ENCODE measurements at places on chromosomes 12 and 14. TPM values are rescaled to one million over a fixed set of nuclear protein-coding genes. Genes with fewer than 3 reads are reported as not detected.

DNA sequence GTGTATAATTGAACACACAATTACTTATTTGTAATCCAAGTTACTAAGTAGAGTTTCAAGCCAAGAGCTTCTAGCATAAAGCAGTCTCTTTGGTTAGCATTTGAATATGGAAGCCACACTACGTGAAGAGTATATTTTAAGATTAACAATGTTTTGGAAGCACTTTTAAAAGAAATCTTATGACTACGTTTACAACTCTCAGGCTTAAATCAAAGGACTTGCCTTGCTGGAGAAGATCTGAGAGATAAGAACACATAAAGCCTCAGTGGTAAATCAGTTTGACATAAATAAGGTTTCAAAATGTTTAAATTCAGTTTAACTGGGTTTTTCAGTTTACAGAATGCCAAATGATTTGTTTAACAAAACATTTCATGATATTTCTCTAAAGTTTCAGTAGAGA, 161.9 kb upstream of the PDE3A start:
- no peak for DNase-seq

DNA sequence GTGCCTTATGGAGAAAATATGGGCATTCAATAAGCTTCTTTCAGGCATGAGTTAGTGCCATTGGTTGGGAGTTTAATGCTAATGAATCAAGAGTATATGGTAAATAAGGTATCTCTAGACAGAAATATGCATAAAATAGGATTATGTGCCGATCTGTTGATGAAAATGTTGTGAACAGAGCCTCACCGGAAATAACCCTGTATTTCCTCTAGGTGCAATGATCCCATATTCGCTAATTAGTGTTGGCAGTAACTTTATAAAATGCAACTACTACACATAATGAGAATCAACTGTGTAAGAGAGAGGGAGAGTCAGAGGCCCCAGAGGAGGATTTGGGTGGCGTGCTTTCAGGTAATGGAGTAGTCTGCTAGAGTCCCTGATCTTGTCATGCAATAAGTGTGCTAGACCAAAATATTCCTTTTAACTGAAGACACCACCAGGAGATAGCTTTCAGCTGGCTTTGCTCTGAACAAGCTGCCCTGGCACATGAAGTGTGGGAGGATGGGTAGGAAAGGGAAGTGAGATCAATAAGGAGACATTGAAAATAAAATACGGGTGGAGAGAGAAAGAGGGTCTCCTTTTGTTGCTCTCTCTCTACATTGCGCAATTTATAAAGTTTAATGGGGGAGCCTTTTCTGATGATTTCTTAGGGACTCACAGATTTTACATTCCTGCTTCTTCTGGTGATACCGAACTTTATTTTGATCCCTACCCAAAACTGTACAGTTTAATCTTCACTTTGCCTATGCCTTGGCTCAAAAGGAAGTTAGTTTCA, 68.6 kb upstream of the PLXNC1 start:
- DNase-seq = no peak

GRCh38 chr14:105059925-105060565, 5.2 kb downstream of the GPR132 start:
- DNase-seq = no peak

DNA sequence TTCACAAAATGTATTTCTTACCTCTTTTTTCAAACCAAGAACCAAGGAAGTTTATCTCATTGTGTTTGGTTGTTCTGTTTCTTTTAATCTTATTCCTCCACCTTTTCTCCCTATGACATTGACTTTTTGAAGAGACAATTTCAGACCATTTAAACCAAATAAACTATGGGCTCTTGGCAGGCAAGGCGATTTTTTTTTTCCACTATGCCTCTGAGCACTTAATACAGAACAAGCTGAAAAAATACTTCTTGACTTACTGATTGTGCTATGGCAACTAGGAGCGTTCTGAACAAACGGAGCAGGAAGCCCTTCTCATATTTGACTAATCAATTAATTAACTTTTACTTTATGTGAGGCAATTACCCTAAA, 98.0 kb downstream of the ZNF664 start:
- no peak for DNase-seq

DNA sequence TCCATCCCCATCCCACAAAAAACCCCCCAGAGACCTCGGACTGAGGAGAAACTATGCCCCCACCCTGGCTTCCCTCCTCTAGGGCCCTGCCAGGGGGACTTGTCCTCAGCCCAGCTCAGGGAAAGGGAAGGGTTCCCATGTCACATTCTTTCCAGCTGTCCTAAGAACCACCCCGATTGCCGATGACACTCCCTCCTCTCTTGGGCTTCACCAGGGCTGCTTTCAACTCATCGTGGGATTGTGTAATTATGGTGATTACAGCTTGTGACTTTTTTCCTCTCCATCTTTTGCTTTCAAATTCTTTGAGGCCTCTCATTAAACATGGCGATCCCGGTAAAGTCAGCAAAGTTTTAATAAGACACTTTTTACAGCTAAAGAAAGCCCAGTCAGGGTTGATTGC, 344.0 kb downstream of the DPF3 start:
- no peak for DNase-seq

- DNase-seq = no peak
Observed at GRCh38 chr12:109527489-109528123, 45.7 kb downstream of the MMAB start.

GRCh38 chr14:32018391-32019092, 58.6 kb upstream of the ARHGAP5 start:
- DNase-seq = no peak

DNA sequence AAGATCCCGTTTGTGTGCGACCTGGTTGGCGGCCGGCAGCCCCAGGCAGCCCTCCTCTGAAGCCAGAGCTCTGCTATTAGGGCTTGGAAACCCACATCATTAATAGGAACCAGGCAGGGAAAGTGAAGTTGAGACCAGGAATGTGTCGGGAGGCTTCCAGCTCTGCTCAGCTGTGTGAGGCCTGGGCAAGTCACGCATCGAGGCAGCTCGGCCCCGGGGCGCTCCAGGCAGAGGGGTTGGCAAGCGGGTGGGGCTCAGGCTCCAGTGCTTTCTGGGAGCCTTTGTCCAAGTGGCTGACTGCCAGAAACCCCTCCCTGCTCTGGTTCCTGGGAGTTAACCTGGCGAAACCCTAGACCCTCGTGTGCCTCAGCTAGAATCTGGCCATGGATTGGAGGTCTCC, 1151.7 kb downstream of the VRK1 start:
- DNase-seq = no peak

- no peak for DNase-seq
Observed at GRCh38 chr14:75941030-75941429, 40.8 kb downstream of the TGFB3 start.

- no peak for DNase-seq
Observed at GRCh38 chr12:121849665-121850064, 9.0 kb downstream of the HPD start.

DNA sequence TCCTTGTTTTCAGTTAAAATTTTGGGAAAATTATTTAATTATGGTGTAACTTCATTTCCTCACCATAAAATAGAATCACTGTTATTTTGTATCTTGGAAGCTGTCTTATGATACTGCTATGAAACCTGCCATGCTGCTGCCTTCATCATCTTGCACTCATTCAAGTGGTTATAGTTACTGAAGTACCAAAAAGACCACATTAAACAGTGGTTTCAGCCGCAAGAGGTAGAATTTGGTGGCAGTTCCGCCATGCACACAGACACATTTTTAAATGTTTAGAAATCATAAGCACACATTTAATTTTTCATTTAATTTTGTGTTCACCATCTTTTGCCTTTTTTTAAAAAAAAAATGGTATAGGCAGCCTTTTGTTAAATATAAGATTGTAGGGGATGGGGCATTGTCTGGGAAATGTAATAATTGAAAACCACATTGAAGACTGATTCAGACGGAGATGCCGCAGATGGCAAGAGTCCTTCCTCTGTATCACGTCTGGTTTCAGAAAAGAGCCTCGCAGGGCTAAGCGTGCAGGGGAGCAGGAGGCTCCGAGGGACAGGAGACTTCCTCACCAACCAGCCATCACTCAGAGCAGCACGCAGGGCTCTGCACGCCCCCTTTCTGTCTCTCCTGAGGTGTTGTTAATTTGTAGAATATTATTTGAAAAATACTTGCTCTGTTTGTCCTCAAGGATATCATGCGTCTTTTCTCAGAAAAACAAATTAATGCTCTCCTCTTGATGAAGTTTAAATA, 115.2 kb upstream of the PELI2 start:
- no peak for DNase-seq

The TAS2R31 gene
- total RNA-seq = 1.1 TPM
